Right renal pelvis (tissue), 4 donors: ENCODE measurements at places on chromosomes 1 and 21. TPM values are rescaled to one million over a fixed set of nuclear protein-coding genes. Genes with fewer than 3 reads are reported as not detected.

DNA sequence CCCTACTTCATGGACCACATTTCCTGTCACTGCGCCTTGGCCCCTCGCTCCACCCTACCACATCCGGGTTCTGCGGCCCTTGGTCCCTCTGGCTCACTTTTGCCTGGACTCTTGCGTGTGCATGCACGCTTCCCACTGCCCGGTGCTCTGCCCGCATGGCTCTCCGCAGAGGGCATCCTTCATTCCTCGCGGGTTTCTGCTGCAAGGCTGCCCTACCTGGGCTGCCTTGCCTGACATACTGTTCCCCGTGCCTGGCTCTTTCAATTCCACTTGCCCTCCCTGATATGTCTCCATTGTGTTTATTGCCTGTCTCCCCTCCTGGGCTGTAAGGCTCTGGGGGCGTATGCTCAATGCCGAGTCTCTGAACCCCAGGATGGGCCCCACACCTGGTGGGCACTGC, 26.4 kb downstream of the MX2 start:
- no peak for DNase-seq

DNA sequence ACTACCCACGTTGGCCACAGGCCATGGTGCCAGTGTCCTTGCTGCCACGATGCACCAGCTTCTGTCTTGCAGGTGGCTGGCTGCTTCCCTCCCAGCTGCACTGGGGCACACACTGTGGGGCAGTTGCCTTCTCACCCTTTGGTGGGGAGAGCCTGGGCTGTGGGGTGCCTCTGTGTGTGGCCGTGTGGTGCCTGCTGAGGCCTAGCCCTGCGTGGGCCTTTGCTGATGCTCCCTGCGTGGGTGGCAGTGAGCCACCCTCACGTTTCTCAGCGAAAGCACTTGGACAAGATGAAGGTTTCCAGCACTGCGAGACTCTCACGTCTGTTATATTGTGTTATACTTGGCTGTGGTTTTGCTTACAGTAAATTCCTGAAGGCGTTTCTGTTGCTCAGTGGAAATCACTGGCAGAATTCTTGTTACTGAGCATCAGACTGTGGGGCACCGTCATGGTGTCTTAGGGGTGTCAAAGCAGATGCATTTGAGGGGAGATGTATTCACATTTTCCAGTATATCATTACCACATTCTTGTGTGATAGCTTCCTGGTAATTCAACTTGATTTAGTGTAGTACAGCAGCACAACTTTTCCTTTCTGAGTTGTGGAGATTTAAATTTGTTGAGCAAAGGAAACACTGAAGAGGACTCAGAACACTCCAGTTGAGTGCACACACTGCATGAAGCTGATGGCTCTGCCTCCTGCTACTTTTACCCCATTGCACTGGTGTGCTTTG, 124.7 kb downstream of the PCBP3 start:
- DNase-seq = no peak

DNA sequence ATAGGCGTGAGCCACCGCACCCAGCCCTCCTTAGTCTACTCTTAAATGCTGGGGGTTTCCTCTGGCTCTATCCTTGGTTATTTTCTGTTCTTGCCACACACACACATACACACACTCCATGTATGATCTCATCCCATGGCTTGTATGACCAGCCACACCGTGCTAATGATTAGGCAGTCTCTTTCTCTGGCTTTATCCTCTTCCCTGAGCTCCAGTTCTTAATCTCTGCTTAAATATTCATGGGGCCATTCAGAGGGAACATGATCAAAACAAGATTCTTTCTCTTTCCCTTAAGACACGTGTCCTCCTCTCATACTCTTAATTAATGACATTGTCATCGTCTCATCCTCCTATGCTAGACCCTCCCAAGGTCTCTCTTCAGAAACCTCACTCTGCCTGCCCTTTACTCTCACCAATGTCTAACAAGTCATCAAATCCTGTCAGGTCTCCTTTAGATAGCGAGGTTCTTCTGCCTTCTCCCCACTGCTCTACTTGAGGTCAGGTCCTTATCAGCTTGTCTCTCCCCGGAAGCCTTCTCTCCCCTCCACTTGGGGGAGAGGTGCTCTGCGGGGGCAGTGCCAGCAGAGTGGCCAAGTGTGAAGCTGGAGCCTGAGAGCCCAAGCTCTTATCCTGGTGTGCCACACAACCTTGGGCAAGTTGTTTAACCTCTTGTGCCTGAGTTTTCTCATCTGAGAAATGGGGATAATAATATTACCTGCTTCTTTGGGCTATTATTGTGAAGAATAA, 83.0 kb upstream of the GNG12 start:
- DNase-seq = no peak

DNA sequence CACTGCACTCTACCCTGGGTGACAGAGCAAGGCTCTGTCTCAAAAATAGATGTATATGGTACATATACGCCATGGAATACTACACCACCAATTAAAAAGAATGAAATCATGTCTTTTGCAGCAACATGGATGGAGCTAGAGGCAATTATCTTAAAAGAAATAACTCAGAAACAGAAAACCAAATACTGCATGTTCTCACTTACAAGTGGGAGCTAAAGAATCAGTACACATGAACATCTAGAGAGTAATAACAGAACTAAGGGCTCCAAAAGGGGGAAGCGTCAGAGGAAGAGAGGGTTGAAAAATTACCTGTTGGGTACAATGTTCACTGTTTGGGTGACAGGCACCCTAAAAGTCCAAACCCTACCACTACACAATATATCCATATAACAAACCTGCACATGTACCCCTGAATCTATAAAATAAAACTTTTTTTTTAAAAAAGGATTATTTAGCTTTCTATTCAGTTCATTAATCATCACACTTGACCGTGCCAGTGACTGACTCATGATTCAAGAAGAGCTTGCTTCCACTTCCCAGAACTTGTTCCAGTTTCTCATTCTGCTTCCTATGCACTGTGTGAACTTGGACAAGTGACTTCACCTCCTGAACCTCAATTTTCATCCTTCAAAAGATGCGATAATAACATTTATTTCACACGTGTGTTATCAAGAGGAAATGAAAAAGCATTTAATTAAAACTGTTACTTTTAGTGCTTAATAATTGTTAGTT, 109.6 kb downstream of the PLPP3 start:
- DNase-seq = no peak

- DNase-seq = no peak
Observed at GRCh38 chr1:233025157-233025556, 74.7 kb downstream of the NTPCR start.

DNA sequence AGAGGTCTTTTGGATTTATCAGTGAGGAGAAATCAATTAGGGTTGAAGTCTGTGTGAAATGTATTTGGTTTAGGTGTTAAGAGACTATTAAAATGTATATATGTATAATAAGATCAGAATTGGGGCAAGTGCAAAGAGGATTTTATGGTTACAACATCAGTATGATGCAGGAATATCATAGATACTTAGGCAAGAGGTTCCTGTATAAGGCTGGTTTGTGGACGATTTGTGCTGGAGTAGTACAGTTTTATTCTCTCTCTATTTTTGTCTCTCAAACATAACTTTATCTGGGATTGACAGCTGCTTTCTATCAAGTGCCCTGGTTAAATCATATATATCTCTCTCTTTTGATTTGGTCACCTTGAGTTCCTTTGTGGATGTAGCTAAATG, 142.5 kb downstream of the CTH start:
- no peak for DNase-seq

Gene OR10Z1
- polyA plus RNA-seq = 0.03 TPM
